ENCODE measurements at places on chromosomes 1 and 21.
A peak's percentile ranks its signal among the peaks of the same experiment; 100 is the strongest.

DNA sequence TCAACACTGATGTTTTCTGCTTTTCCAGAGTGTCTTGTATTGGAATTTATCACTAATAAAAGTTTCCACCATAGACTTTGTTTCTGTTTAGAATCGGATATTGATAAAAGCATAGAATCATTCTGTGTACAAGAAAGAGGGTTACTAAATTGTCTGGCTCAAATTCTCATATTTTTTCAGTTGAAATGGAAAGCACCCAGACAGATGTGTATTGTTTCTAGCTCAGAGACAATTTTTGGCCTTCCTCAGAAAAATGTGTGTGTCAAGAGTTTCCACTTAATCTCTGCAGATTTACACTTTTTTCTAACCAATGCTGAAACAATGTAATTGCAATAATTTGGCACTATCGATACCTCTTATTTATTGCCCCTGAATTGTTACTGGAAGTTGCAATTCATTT lies 20.2 kb downstream of the LHX9 start:
- DNase-seq: no peak

GRCh38 chr1:197695961-197696360 lies 79.3 kb downstream of the DENND1B start:
- no peak for DNase-seq

DNA sequence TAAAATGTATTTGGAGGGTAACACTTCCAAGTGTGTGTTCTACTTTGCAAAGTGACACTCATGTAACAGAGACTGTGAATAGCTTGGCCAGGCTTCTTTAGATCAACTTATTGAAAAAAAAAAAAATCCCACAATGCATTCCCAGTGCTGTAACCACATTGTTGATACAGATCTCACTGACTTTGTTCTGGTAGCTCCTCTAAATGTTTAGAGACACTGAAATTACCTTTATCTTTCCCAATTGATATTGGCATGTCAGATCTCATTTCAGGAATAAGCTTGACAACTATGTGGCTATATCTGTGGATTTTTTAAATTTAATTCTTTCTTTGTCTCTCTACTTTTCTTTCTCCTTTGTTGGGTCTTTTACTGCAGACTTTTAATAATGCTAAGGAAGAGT lies 1018.9 kb upstream of the PRMT6 start:
- no peak for DNase-seq

- DNase-seq: no peak
Observed at GRCh38 chr1:108961752-108962486, 1.4 kb downstream of the CLCC1 start.

GRCh38 chr1:187734427-187734826 lies 905.7 kb downstream of the PLA2G4A start:
- no peak for DNase-seq

DNA sequence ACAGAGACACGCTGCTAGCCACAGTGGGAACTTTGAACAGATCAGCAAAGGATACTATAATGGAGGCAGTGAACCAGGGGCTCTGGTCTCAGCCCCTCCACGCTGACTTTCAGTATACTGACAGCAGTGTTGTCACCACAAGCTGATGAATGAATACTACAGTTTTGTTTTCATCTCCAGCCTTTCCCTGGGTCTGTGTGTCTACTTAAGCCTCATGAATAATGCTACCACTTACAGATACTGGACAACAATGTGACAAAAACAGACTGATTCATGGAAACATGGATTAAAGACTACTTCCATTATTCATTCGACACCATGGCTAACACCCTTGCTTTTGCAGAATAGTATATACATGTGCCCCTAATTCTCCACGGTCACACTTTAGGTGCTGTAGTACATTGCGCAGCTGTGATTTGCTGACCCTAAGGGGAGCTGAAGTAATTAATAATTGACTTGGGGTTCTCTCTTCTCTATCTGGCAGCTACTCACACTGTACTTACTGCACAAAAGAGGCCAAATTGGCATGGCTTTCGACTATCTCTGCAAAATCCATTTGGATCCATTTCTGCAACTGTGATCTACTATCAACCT lies 203.2 kb upstream of the LYPLAL1 start:
- DNase-seq: no peak

DNA sequence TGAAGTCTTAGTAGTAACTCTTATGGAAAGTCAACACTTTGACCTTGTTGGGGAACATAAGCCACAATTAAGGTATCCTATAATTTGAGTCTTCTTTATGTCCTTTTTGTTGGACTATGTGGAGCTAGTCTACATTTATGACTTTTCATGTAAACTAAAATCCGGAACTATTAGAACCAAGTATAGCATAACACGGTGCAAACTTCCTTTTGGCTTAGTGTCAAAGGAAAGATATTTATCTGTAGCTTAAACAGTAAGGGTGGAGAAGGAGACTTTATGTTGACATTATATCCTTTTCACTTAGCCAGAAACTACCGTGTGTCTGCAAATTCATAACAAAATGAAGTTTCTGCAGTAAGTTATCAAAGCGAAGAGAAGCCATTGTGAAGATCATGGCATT lies 7.3 kb downstream of the UAP1 start:
- DNase-seq: no peak

GRCh38 chr21:41167348-41168342 lies at the start of gene BACE2:
Gene BACE2 (plus strand): TSS chr21:41168160. CDS start chr21:41168264, 104 bp downstream.
- DNase-seq: peak; percentile 24

DNA sequence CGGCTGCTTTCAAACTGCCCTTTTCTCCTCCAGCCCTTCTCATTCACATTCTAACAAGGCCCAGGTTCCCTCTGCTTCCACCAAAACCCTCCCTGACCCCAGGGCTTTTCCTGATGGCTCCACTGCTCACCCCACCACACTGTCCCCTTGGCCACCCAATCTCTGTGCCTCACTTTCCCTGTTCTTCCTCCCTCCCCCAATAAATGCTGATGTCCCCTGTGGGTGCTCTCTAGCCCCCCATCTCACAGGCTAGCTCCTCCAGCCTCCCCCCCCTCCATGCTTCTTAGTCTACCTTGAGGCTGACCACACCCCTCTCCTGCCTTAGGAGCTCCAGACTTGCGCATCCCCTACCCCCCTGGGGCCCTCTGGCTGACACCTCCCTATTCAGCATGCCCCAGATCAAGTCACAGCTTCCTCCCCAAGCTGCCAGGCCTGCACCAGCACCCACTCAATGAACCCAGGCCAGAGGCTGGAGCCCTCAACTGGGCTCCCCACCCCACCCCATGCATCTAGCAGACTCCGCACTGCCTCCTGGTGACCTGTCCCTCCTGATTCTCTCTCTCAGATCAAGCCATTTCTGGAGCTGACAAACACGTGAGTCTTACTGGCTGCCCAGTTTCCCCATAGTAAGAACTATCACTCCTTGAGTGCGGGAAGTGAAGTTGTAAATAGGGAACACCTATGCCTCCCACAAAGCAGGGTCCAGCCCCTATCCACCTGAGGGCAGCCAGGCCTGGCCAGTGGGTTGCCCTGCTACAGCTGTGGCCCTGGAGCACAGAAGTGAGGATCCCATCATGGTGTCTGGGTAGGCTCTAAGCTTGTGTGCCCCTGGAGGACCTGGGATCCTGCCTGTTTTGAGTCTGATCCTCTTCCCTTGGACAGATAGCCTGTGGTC lies 117.9 kb downstream of the DMRTB1 start:
- DNase-seq: no peak

DNA sequence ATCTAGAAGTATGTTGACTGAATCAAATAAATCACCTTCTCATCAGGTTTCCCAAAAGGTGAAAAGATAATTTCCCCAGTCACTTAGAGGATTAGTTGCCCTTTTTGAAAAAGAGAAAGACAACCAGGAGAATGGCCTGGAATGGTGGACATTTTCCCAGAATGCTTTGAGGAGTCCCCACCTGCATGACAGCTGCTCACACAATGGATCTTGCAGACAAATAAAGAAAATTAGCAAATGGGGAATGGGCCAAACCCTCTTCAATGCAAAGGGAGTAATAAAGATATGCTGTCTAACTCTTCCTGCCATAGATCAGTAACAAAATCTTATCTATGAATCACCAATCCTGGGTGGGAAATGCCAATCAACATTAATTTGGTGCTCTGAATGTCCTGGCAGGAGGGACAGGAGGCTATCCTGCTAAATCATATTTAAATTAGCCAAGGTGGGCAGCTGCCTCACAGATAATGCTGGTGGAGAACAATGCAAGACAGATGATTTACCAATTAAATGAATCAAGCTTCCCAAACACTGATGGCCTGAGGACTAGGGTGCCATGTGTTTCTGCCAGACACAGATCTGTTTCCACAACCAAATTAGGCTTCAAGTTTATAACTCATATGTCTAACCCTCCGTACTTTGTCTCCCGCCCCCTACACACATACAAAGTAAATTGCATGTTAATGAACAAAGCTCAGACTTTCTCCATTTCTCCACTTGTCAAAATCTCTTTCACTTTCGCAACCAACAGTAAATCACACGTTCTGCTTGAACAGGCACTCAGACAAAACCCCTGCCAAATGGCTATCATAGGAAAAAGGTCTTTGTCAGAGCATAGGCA lies 488.0 kb upstream of the PLXNA2 start:
- DNase-seq: no peak

GRCh38 chr1:161044908-161045735 lies 655 bp downstream of the USF1 start:
- DNase-seq: peak; percentile 23

DNA sequence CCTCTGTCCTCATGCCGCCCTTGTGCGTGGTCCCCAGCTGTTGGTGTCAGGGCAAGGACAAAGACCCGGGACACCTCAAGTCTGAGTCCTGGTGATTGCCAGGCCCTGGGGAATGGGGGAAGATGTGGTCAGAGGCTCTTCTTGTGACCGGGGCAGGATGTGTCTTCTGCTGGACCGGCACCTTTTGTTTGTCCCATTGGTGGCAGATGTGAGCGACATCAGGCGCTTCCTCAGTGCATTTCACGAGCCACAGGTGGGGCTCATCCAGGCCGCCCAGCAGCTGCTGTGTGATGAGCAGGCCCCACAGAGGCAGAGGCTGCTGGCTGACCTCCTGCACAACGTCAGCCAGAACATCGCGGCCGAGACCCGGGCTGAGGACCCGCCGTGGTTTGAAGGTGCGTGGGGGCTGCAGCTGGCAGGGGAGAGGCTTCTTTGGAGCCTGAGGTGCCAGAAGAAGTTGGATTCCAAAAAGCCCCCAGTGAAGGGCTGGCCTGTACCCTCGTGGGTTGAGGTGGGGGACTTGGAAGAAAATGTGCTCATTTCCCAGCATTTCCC lies 8.4 kb downstream of the DFFB start:
- DNase-seq: no peak

GRCh38 chr1:21229246-21230000 lies 52.7 kb upstream of the EIF4G3 start:
- no peak for DNase-seq

- no peak for DNase-seq
Observed at GRCh38 chr1:158942490-158942889, 11.1 kb downstream of the PYHIN1 start.

DNA sequence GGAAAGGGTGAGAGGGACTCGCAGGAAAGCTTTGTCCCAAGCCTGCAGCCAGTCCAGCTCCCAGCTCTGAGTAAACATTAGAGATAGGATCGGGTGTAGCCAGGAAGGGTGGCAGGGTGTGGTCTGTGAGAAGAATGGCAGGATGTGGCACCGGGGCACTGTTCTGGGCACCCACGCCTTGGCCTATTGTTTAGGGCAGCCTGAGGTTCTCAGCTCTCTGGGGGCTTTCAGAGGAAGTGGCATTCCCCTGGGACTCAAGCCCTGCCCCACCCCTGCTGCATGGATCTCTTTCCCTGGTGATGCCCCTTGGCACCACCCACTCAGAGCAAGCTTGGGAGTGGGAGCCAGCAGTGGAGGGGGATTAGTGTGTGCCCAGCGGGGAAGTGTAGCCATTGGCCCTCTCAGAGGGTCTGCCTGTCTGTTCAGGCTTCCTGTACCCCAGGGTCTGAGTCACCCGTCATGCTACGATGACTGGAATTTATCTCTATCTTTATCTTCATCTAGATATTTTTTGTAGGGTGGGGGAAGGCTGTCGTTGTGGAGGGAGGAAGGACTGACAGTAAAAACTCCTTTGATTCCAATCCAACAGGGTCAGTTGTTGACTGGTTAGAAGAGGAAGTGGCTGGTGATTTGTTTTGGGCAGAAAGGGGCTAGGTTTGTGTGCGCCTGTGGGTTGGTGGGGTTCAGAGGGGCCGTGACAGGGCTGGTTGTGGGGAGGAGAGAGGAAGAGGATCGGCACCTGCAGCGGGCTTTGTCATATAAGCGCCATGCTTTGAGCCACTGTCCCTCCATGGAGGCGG lies 31.6 kb downstream of the SOX13 start:
- no peak for DNase-seq

DNA sequence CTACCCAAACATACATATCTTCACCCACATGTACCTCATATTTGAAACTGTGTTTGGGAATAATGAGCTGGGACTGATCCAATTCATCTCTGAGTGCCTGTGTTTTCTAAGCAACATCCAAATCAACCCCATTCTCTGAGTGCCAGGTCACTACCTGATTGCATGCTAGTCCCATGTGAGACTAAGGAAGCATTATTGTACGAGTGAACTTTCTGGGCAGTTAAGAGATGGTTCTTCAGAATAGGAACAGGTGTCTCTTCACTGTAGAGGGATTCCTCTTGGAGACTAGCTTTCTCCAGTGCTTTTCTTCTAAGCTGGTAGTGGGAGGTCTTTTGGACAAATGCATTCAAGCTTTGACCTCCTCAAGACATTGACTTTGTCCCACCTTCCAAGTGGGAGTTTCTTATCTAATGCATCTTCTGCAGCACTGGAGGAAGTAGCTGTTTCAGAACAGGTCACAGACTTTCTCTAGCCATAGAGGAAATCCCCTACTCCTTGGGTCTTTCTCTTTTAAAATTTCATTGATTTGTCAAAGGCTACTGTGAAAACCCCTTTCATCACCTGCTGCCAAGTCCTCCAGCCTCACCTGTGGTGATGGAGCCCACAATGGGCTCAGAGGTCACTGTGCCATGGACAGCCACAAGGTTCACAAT lies 172.0 kb upstream of the KIAA0040 start:
- DNase-seq: no peak

GRCh38 chr1:43293896-43294760 lies 6.7 kb upstream of the TIE1 start:
- no peak for DNase-seq

- no peak for DNase-seq
Observed at GRCh38 chr1:213538251-213538650, 449.5 kb upstream of the PROX1 start.

DNA sequence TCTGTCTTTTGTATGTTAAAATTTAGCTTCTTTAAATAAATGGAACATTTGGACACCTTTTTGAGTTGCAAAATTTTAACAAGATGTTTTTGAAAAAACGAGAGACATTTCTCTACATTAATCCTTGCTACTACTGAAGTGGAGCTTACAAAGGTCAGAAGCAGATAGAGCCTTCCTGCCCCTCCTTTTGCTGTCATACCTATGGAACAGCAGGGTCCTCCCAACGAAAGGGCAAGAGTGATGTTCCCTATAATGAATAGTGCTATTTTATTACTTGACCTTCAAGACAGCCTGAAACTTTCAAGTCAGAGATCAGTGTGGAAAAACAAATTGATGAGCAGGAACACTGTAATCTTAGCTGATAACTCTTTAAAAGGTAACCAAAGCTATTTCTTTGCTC lies 1538.9 kb downstream of the PLA2G4A start:
- no peak for DNase-seq
